Inflammatory macrophage treated with lipopolysaccharide for 4 hours (primary cell): ENCODE measurements at places on chromosomes 12 and 14.
A peak's percentile ranks its signal among the peaks of the same experiment; 100 is the strongest.

DNA sequence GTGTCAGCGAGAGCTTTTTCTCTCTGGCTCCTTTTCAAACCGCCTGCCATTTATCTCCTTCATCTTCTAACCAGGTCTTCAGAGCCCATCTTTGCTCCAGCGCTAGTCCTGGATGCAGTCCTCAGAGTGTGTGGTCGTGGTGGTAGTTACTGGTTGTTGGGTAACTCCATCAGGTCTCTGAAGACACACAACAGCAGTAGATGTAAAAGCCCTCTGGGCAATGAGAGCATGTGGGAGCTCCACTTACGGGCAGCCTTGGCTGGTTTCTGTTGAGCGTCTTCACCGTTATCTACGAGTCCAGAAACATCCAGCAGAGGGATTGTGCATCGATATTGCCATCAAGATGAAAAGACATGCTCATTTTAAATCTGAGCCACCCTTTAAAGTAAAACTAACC, 61.2 kb downstream of the FBXL14 start:
- DNase-seq = peak; percentile 8

GRCh38 chr12:4802841-4803240, 82.6 kb downstream of the GALNT8 start:
- DNase-seq = peak; percentile 3

DNA sequence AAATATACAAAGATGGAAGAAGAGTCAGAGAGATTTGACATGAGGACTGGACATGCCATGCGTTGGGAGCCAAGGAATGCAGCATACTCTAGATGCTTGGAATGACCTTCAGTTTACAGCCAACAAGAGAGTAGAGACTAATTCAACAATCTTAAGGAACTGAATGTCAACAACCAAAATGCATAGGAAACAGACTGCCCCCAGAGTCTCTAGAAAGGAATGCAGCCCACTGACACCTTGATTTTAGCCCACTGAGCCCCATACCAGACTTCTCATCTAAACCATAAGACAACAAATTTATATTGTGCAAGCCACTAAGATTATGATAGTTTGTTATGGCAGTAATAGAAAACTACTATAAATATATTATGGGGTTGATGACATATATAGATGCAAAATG, 611.2 kb downstream of the RPS29 start:
- DNase-seq = no peak

GRCh38 chr12:109115758-109116610, at the start of gene ACACB:
Gene ACACB (plus strand): TSS chr12:109116587. CDS start chr12:109139406, 22,819 bp downstream.
- DNase-seq = peak; percentile 51

GRCh38 chr12:52385226-52385702, at the start of gene KRT84:
Gene KRT84 (minus strand): TSS chr12:52385652. CDS start chr12:52385585, 67 bp downstream.
- no peak for DNase-seq

- DNase-seq = no peak
Measured at GRCh38 chr12:30911207-30911606, 15.3 kb upstream of the TSPAN11 start.

DNA sequence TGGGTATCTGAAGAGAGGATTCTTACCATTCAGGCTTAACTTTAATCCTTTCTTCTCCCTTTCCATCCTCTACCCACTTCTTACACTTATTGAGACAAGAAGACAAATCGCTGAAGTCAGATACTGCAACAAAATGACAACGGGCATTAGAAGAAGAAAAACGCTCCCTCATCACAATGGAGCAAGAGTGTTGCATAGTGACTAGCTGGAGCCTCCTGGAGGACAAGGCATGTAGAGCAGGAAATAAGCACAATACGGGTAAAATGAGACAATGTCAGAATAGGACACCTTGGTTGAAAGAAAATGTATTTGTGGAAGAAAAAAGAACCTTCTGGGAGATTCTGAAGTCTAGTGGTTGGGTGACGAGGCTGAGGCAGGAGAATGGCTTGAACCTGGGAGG, 501.0 kb downstream of the RERGL start:
- no peak for DNase-seq
